GM23248 (cell line): ENCODE measurements at places on chromosomes 5 and 9.

DNA sequence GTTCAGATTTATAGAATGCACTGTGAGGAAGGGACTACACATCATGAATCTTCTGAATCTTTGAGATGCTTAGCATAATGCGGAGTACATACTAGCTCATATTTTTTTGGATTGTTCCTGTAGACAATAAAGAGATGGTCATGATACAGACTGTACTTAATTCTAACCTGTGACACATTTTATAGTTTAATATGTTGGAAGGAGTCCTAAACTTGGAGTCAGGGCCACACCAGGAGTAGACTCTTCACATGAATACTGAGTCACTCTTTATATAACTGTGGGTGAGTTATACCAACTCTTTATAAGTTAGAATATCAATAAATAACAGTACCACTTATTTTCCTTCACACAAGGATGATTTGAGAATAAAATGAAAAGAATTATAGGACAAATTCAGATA lies 16.9 kb downstream of the C9orf85 start:
- DNase-seq, result peak; percentile 66

DNA sequence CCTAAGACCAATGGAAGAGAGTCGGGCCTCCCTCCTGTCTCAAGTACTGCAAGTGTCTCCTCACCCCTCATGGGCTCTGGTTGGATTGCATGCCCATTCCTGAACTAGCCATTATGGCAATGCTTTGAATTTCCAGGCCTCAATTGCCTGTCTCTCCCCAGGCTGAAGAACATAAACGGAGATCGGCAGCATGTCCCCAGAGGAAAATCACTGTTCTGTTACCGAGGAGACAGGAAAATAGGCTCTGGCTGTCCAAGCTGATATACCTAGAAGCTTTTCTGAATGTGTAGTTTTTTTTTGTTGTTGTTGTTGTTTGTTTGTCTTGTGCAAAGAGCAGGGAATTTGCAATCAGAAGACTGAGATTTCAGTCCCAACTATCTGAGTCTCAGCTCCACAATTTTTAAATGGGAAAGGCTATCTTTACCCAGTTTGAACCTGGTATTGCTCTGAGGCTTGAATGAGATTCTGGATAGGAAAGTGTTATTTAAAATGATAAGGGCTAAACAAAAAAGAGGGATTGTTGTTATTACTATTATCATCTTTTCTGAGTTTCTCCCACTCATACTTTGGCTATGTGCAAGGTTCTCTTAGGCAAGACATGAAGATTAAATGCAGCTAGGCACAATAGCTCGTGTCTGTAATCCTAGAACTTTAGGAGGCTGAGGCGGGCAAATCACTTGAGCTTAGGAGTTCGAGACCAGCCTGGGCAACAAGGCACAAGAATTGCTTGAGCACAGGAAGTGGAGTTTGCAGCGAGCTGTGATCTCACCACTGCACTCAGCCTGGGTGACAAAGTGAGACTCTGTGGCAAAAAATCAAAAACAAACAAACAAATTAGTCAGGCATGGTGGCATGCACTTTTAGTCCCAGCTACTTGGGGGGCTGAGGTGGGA lies 77.2 kb upstream of the KLF9 start:
- DNase-seq, result no peak

DNA sequence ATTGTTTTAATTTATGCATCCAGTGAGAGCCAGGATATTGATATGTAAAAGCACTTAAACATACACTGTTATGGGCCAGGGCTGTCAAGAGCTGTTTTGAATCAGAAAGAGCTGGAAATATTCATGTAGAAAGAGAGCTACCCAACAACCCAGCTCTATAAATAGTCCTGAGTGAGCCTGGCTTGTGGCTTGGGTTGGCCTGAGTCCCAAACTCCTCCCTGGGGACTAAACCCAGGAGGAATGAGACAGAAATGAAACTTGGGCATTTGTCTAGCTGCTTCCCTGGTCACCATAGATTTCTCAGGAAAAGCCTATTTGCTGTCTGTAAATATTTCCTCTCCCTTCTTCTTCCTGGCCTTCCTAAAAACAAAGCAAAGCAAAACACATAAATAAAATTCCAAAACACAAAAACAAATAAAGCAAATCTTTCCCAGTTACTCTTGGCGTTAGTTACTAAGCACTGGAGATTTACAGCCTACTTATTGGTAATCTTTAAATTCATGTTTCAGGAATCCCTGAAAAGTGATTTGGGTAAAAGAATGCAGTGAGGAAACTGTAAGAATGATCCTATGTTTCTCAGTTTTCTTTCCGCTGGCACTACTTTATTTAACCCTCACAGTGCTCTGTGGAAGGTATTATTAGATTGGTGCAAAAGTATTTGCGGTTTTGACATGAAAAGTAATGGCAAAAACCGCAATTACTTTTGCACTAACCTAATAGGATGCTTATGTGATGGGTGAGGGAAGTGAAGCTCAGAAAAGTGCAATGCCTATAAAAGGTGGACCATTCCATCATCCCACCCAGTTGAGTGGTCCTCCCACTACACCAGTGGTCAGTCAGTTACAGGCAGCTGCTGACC lies 111.8 kb downstream of the CARTPT start:
- DNase-seq, result peak; percentile 90

DNA sequence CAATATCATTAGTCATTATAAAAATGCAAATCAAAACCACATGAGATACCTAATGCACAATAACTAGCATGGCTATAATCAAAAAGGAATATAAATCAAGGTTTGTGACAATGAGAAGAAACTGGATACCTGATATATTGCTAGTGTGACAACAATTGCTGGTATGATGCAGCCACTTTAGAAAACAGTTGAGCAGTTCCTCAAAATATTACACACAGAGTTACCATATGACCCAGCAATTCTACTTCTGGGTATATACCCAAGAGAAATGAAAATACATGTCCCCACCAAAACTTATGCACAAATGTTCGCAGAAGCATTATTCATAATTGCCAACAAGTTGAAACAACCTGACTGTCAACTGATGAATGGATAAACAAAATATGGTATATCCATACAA lies 339.7 kb upstream of the POU5F2 start:
- DNase-seq, result no peak

- DNase-seq, result peak; percentile 8
Observed at GRCh38 chr9:105233873-105234272, 10.6 kb upstream of the SLC44A1 start.

DNA sequence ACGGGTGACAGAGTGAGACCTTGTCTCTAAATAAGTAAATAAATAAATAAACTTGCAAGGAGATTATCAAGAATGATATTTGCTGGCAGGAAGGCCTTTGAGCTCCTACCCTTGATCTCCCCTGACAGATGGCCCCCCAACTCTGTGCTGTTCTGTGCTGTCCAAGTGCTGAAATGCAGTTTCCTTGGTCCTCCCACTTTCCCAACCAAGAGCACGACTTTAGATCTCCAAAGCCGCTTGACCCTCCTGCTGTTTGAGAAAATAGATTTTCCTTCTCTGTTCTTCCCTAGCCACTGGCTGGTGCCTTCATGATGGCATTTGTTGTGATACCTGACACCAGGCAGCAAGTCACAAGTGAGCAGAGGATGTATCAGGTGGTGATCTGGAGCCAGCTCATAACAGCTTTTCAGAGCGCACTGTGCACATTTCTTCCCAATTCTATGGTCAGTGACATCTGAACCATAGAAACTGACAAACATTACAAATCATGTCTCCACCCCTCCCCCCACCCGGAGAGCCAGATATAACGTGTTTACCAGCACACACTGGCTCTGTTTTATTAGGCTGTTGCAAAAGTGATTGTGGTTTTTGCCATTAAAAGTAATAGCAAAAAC lies 80.0 kb upstream of the PUM3 start:
- no peak for DNase-seq
